ENCODE measurements at places on chromosomes 3 and 15.
A peak's percentile ranks its signal among the peaks of the same experiment; 100 is the strongest.

GRCh38 chr3:190521998-190522397 lies 8.1 kb downstream of the IL1RAP start:
- DNase-seq: no peak

GRCh38 chr3:81472600-81473362 lies 288.7 kb downstream of the GBE1 start:
- no peak for DNase-seq

GRCh38 chr3:141561426-141562034 lies 74.7 kb downstream of the RASA2 start:
- peak; percentile 52 for DNase-seq

DNA sequence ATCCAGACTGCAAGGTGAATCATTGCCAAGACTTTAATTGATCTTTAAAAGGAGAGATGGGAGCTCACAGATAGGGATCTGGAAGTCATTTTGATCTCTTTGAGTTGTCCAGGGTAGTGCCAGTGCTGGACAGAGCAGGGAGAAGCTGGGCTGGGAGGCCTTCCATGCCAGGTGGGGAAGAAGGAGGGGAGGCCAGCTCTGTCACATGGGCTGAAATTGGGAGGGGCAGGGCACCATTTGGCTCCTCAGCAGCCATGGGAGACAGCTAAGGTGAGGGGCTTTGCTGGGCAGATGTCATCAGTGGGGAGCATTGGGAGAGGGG lies 23.4 kb downstream of the SMAD6 start:
- DNase-seq: no peak

- no peak for DNase-seq
These were observed 307.0 kb upstream of the THBS1 start for GRCh38 chr15:39273717-39274411.

GRCh38 chr3:119589102-119589773 lies 8.4 kb upstream of the PLA1A start:
- no peak for DNase-seq

GRCh38 chr3:127019449-127019848 lies 36.5 kb downstream of the PLXNA1 start:
- no peak for DNase-seq

DNA sequence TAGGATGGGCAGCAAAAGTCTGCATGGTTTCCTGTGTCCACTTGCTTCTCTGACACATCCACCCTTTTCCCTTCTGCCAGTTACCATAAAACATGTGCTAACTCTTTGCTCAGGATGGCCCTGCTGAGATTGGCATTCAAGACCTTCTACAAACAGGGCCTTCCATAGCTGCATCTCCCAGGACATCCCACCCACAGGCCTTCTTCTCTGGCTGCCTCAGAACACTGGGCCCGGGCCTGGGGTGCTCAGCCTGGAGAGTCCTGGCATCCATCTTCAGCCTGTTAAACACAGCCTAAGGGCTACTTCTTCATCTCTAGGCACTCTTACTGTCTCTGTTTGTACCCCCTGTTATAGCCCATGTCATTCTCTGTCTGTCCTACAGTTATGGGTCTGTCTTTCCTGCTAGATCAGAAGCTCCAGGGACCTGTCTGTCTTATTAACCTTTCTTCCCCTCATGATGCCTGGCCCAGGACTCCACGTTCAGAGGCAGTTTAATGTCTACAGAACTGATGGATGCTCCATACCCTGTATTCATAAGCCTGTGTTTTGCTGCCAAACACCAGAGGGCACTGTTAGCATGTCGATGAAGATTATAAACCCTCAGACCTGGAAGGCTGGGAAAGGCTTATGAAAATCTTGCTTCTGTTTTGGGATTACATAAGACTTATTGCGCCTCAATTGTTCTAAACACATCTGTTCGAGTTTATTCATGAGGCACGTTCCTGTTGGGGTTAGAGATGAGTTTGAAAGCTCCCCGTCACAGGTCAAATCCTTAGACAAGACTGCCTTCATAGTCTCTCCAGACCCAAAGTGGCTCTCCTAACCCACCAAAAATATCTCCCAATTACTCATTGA lies 16.5 kb downstream of the SEMA3G start:
- no peak for DNase-seq

DNA sequence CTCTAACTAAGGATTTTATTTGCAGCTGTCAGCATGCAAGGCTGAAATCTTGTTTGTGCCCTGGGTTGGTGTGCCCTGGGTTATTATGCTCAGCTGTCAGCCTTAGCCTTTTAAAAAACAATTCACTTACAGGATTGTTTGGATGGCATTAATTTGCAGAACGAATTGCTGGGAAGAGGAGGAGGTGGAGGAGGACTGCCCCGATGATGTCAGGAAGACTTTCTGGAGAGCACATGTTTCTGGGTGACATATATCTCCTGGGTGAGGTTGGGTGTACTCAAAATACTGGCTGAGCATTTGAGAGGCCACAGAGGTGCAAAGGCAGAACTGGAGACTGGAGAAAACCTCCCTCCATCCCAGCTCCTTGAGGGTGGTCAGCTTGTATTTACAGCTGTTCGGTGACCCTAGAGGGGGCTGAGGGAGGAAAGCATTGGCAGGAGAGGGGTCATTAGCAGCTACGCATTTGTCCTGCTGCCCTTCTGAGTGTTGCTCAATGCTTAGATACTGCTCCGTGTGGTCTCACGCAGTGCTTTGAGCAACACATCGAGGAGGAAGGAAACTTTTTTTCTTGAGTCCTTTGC lies 59.8 kb upstream of the PSMD6 start:
- no peak for DNase-seq

DNA sequence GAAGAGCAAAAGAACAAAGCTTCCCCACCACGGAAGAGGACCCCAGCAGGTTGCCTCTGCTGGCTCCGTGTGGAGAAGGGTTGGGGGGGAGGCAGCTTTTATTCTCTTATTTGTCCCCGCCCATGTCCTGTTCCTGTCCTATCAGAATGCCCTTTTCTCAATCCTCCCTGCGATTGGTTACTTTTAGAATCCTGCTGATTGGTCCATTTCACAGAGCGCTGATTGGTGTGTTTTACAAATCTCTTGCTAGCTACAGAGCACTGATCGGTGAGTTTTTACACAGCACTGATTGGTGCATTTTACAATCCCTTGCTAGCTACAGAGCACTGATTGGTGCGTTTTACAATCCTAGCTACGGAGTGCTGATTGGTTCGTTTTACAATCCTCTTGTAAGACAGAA lies 100.6 kb upstream of the KLF13 start:
- no peak for DNase-seq

DNA sequence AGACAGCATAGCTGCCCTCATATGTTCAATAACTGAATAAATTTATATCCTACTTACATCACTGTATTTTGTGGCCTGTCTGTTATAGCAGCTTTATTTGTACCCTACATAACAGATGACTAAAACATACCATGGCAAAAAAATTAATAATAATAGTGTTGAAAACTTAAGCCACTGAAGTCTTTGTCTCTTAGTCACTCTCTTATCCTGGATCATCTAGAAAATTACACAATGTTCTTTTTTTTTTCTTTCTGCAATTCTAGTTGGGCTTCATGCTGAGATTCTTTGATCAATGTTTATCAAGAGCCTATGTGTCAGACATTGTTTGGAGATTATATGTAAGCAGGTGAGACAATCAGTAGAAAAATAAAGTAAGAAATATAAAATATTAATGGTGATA lies 519.3 kb upstream of the ARPP21 start:
- no peak for DNase-seq

GRCh38 chr15:76258460-76258859 lies 52.8 kb downstream of the ETFA start:
- no peak for DNase-seq

- DNase-seq: no peak
These were observed 40.1 kb downstream of the TMEM44 start for GRCh38 chr3:194592798-194593752.

- no peak for DNase-seq
These were observed 95.1 kb upstream of the ZBED2 start for GRCh38 chr3:111690242-111690641.

GRCh38 chr3:152205097-152205593 lies 63.6 kb upstream of the MBNL1 start:
- no peak for DNase-seq

DNA sequence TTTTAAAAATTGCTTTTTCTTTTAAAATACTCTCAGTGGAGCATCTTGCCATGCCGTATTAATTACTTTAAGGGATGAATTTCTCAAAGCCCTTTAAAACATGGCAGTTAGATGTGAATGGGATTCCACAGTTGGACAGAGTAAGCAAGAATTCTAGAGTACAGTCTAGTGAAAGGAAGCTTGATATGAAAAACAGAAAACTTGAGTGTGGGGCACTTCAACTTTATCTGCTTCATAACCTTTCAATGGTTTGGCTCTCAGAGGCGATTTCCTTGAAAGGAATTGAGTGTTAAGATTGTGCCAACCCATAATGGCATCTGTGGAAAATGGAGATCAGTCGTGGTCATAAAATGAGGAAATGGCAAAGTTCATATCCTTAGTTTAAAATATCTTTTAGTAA lies 127.7 kb upstream of the SAMMSON start:
- no peak for DNase-seq

DNA sequence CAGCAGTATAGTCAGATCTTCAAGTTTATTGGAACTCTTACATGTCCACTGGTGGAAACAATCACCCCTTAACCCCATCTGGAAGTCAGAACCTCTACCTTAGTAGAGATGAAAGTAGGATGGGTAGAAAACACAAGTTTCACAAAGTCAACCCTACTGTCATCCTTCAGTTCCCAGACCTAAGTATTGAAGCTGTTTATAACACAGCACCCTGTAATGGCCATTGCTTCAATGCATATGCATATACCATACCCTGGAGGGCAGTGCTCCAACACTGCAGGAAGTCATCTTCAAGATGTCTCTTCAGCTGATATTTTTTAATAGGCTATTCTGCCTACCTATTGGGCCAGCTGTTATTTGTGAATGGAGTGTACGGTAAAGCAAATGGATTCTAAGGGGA lies 241.3 kb downstream of the UBE2E2 start:
- no peak for DNase-seq

GRCh38 chr3:133941415-133941821 lies 45.7 kb upstream of the RAB6B start:
- no peak for DNase-seq

DNA sequence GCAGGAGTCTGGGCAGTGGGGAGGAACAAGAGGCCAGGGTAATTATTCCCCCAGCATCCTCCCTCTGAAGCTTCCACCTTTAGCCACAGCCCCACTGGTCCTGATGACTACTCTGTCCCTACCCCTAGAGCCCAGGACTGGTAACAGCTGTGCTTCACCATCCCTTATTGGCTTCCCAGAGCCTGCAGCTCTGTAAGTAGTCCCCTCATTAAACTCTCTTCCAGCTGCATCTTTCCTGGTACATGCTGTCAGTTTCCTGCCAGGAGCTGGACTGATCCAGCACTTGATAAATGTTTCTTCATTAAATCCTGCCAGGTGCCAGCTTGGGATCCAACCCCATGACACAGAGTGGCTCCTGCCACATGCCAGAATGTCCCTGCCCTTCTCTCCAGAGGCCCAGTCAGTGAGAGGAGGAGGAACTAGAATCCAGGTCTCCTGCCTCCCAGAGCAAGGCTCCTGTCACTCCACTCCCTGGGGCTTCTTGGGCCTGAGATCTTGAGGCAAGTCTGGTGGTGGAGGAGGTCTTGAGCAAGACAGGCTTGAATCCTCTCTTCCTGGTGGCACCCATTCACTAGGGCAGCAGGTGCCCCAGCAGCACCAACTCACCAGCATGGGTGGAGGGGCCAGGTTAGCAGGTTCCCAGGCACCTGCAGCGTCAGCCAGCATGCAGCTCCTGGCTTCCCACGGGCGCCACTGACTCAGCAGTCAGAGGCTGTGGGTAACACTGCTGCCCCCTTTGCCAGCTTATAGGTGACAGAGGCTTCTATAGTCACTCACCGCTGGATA lies 27.6 kb downstream of the FBXW12 start:
- no peak for DNase-seq

DNA sequence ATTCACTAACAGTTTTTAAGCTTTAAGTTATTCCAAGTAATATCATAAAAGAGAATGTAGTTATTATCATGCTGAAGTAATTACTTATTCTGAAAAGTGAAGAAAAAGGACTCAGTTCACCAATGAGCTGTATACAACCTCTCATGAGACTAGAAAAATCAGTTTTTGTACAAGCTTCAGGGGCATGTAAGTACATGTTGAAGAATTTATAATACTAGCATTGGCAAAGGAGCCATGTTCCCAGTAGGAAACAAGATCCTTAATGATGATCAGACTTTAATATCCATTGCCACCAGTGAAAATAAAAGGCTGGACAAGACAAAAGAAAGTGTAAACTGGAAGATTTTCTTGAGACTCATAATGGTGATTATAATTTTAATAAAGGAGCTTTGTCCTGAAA lies 532.8 kb downstream of the PLOD2 start:
- DNase-seq: no peak

- no peak for DNase-seq
These were observed 131.0 kb downstream of the GABRG3 start for GRCh38 chr15:27101982-27102381.

DNA sequence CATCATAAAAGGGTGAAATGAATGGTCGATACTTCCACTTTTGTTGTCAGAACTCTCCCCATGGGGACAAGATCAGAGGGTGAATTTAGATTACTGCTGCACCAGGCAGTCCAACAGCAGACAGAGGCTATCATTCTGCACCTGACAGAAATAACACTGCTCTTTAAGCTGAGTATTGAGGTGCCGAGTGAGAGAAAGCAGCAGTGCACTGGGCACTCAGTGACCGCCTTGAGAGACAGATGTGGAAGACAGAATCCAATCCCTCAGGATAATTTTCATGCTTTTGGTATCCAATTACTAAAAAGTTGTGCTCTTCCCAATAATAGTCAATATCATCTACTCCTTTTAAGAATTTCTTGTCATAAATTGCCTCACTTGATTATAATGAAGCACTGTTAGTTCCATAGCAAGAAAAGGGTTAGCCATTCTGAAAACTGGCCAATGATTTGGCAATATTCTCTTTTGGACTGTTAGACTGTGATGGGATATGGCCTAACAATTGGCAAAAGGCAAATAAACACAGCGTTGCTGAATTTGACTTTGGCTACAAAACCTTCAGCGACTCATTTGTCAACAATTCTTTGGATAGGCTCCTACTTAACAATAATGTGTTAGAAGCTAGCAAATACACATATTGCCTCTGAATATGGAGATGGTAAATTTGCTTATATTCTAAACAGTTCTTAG lies 5.5 kb downstream of the FGF7 start:
- no peak for DNase-seq

- DNase-seq: no peak
These were observed 30.7 kb upstream of the IGSF10 start for GRCh38 chr3:151491525-151491924.
